ENCODE measurements at places on chromosomes 4 and X.

- DNase-seq = no peak
Measured at GRCh38 chr4:42588909-42589308, 68.0 kb downstream of the ATP8A1 start.

- DNase-seq = no peak
Measured at GRCh38 chr4:60259781-60260180, 940.3 kb upstream of the ADGRL3 start.

DNA sequence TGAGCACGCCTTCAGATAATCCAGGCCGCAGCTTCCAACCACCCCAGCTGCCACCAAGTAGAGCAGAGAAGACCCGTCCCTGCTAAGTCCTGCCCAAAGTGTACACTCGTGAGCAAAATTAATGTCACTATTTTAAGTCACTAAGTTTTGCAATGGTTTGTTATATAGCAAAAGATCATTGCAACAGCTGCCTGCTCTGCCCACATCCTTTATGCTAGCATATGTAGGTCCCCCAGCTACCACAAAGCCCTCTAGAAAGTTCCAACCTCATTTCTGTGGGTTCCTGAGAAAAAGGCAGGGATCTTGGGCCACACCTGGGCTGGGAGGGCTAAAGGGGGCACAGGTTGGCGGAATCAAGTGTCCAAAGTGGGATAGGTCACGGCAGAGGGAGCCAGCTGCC lies 346.9 kb downstream of the BCOR start:
- DNase-seq = no peak

- DNase-seq = no peak
Measured at GRCh38 chr4:156975686-156976085, 4.1 kb upstream of the PDGFC start.

- DNase-seq = no peak
Measured at GRCh38 chrX:151982222-151982621, 7.7 kb upstream of the GABRE start.

Measured in NCI-H2081 treated with DMSO at 0.1 percent for 48 hours (cell line).